ENCODE measurements at places on chromosomes 12 and 14.

DNA sequence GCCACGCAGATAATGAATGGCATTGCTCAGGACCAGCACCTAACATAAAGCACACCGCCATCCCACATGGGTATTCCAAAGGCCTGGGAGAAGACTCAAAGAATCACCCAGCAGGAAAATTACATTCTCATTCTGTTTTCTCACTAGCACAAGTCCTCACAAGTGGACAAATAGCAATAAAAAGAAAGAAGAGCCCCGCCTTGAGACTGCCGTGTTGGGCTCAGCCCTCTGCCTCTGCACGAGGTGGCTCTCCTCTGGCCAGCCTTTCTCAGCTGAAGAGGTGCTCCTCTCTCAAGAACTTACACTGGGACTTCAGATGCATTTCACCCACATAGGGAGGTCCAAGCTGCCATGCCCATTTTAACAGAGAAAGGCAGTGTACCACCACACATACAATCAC lies 207.5 kb downstream of the SPTSSA start:
- no peak for DNase-seq

DNA sequence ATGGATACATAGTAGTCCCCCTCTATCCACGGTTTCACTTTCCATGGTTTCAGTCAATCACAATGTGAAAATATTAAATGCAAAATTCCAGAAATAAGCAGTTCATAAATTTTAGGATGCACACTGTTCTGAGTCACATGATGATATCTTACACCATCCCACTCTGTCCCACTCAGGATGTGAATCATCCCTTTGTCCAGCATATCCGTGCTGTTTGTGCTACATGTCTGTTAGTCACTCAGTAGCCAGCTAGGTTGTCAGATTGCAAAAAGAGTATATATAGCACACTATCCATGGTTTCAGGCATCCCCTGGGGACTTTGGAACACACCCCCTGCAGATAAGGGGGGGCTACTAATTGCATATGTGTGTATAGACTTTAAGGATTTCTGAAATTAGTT lies 8.1 kb upstream of the NAA30 start:
- no peak for DNase-seq

DNA sequence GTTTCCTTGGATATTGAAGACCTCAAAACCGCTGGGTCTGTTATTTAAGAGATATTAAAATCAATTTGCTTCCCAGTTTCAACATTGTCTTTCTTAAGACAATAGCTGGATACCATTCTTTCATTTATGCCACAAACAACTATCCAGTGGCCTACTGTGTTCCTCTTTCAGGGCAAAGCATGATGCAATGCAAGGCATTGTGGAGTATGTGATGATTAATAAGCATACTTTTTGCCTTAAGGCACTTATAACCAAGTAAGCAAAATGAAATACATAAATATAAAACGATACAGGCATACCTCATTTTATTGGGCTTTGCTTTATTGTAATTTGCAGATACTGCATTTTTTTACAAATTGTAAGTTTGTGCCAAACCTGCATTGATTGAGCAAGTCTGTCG lies 45.5 kb downstream of the SCN8A start:
- no peak for DNase-seq

GRCh38 chr12:68310370-68310769 lies 21.8 kb downstream of the MDM1 start:
- DNase-seq = no peak

- DNase-seq = peak; percentile 60
These were observed 862 bp downstream of the CRIP2 start for GRCh38 chr14:105475269-105476096.

DNA sequence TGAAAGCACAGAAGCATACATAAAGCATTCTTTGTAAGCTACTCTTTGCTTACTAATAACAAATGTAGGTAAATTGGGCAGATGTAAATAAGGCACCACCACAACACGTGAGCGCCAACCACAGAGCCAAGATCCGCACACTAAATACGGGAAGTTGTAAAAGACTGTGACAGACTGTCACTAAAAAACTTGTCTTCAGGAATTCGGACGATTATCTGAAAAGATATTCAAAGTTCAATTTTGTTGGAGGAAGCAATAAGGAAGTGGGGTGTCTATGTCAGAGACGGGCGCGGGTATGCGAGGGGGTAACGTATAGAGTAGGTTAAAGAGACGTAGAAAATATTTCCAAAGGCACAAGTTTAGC lies 1.5 kb upstream of the HSP90B1 start:
- DNase-seq = peak; percentile 80

DNA sequence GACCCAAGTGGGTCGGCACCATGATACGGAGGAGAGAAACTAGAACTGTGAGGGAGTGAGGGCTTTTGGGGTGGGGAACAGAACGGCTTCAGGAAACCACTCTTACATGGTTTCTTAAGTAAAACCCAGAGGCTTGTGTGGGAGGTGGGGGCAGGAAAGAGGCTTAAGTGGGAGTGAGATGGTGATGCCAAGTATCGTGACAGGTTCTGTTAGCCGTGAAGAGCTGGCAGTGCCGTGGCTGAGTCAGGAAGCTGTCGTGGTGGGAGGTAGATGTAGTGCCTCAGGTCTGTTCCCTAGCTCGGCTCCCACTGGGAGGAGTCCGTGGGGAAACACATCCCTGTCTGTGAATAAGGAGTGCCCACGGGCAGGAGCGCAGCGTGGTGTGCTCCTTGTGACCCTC lies 185.8 kb upstream of the FKBP4 start:
- DNase-seq = peak; percentile 87

GRCh38 chr12:12741660-12742059 lies 24.5 kb downstream of the CDKN1B start:
- no peak for DNase-seq

GRCh38 chr12:54987611-54988231 lies 3.2 kb upstream of the TESPA1 start:
- peak; percentile 54 for DNase-seq

DNA sequence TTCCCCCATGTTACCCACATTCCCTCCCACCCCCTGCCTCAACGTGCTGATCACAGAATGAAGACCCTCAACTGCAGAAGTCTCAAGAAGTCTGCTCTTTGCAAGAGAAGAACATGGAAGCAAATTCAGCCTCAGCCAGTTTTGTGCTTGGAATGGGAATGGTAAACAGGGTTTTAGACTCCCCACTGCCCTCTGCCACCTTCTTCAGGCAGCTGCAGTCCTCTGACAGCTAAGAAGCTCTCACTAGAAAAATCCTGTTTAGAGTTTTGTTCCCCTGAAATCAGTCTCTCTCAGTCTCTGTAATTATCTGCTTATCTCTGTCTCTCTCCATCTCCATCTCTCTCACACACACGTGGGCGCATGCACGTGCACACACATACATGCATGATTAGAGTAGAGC lies 85.4 kb downstream of the CRACR2A start:
- DNase-seq = no peak

GRCh38 chr12:25121916-25122315 lies 73.0 kb downstream of the DNAI7 start:
- DNase-seq = no peak

GRCh38 chr12:84470361-84470760 lies 442.2 kb downstream of the SLC6A15 start:
- no peak for DNase-seq

- no peak for DNase-seq
These were observed 61.2 kb downstream of the ATXN7L3B start for GRCh38 chr12:74598819-74599218.

- DNase-seq = no peak
These were observed 103.2 kb upstream of the DAAM1 start for GRCh38 chr14:59085207-59085739.

GRCh38 chr12:118356809-118357256 lies 15.9 kb downstream of the TAOK3 start:
- DNase-seq = peak; percentile 71

- DNase-seq = no peak
These were observed 8.4 kb downstream of the KRT8 start for GRCh38 chr12:52896190-52897100.

DNA sequence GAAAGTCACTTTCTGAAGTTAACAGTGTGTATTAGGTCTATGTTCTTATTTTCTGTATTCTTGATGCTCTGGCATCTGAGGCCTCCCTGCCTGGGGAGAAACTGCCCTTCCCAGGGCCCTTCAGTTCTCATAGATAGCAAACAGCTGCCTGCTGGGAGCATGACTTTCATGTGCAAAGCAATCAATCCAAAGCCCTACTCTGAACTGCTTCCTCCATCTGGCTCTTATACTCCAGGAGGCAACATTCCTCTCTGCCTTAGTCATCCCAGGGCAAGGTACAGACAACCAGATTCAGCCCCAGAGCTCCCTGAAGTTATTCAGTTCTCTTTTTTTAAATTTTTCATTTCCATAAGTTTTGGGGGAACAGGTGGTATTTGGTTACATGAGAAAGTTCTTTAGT lies 41.7 kb upstream of the RIN3 start:
- DNase-seq = no peak

DNA sequence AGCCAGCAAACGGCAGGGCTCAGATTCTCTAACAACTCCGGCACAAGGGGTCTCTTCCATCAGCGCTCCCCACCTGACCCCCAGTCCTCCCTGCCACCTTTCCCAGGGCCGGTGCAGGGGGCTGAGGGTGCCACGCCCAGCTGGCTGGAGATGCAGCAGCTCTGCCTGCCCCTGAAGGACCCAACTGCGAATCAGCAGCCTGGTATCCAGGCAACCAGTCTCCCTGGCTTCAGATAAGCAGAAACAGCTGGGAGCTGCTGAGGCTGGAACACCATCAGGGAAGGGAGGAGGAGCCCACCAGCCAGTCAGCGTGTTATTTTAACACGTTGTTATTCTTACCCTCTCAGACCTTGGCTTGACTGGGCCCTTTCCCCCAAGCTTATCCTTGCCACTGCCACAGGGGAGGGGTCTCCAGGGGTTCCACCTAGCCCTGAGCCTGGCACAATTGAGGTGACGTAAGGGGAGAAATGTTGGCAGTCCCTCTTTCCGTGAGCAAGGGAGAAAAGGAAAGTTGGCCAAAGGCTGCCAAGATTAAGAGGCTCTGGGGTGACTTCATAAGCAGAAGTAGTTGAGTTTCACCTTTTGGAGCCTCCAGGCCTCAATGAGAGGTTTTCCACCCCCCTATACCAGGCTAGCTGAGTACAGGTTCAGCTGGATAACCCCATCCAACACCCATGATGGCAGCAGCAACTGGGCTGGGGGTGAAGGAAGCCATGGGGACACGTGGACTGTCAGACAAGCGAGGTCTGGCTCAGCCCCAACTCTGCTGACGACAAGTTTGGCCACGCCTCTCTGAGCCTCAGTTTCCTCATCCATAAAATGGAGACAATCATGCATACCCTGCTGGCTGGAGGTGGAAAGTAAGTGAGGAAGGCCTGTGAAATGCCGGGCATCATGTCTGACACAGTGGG lies 91.1 kb downstream of the IRF2BPL start:
- no peak for DNase-seq

- no peak for DNase-seq
These were observed 45.0 kb upstream of the KRR1 start for GRCh38 chr12:75556311-75556899.

DNA sequence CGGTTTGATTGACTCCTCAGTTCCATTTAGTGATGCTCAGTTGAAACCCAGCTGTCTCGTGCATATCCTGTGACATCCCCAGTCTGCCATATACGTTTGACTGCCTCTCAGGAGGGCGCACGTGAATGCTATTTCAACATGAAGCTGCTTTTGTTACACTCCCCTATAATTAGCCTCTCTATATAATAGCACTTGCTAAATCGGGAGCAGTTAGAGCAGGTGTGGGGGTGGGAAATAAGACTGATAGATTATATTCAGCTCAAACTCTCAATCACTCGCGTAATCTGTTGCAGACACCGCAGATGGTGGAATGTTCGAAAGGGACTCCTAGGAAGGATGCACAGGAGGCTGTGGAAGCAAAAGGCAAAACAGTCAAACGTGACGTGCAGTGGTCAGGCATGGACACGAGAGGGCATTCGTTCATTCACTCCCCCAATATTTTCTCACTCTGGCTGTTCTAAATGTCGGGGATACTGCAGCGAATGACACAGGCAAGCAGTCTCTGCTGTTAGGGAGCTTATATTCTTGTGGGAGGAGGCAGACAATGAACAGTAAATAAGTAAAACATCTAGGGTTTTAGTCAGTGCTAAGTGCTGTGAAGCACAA lies 29.8 kb downstream of the KCNA1 start:
- DNase-seq = no peak

- DNase-seq = peak; percentile 34
These were observed 66.1 kb downstream of the PDZRN4 start for GRCh38 chr12:41254004-41254914.

DNA sequence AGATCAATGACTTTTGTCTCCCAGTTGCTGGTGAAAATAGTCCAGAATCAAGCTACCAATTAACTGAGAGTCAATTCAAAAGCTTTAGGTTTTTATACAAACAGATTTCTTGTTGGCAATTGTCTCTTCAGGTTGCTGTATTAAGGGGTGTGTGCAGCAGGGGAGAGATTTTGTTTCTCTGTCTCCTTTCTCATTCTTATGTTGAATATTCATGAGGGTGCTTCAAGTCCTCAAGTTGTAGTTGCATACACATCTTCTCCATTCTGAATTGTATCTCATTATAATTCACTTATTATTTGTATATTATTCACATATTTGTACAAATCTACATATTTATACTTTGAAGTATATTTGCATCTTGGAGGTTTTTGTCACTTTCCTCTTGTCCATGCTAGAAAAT lies 126.7 kb upstream of the PTPRQ start:
- no peak for DNase-seq

DNA sequence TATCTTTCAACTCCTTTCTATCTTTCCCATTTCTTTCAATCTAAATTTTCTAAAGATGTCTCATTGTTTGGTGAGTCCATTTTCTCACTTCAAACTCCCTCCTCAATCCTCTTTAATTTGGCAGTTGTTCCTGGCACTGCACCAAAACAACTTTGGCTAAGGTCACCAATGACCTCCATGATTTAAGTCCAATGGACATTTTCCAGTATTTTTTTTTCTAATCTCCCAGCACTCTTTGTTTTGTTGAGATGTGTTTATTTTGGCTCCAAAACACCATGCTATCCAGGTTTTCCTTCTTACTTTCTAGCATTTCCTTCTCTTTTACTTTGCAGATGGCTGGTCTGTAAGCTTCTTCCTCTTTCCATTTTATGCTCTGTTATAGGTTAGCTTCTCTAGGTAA lies 42.5 kb upstream of the OTOGL start:
- DNase-seq = no peak

DNA sequence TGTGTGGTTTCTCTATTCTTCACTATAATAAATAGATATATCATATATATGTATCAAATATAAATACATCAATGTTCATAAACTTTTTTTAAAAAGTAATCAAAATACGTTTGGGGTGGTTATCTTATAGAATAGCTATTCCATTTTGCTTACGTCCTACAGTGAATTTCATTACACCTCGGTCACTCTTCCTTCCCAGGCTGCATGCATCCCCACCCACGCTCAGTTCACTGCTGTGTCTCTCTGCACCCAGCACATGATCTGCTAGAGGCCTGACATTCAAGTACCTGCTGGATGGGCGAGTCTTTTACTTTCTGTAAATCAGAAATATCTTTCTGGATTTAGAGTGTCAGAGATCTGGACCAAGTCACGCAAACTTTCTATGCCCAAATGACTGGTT lies 3.6 kb downstream of the STX2 start:
- DNase-seq = no peak

Data from common myeloid progenitor, CD34-positive (primary cell).